ENCODE measurements at places on chromosomes 1 and 21.

DNA sequence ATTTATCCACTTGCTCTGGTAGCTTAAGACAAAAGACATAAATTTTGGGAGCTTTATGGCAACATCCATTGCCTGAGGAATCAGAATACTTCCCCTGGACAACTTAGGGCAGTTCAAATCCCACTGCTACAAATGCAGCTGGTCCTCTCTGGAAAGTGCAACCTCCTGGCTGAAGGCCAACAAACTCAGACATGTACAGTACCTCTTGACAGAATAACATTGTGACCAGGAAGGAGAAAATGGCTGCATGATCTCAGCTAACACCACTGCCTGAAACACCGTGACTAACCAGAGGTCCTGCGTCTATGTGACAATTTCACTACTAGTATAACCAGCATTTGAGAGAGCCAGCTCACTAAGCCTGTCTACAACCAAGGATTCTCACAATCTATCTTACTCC, 218.9 kb downstream of the CRB1 start:
- DNase-seq, result no peak

- no peak for DNase-seq
These were observed 1.2 kb upstream of the IL6R start for GRCh38 chr1:154403983-154404382.

GRCh38 chr1:234667600-234668576, 57.9 kb upstream of the IRF2BP2 start:
- no peak for DNase-seq

- no peak for DNase-seq
These were observed 22.7 kb upstream of the AADACL3 start for GRCh38 chr1:12692967-12693782.

DNA sequence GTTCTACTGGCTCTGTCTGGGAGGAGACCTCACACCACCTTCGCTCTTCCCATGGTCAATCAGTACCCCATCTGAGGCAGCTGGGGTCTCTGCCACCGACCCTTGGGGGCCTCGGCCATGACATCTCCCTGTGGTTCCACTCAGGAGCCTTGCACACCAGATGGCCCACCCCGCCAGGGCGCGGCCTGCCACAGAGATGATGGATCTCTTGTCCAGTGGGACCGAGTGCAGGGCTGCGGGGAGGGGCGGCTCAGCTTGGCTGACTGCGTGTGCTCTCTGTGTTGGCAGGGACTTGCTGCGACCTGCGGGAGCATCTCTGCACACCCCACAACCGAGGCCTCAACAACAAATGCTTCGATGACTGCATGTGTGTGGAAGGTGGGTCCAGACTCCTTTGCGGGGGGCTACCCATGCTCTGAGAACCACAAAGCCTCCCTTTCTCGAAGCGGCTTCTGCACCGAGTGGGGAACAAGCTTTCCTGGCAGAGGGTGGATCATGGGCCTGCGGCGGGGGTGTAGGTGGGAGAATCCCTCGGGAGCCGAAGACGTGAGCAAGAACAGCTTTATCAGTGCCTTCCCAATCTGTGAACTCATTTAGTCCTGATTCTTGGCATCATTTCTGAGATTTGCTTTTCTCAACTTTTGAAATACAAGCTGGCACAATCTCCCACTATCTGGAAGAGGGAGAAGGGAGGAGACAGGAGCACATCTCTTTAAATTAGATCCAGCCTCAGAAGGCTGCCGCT, 20.9 kb upstream of the AGTRAP start:
- no peak for DNase-seq

- DNase-seq, result no peak
These were observed 1.5 kb downstream of the TMEM63A start for GRCh38 chr1:225880636-225881035.

- no peak for DNase-seq
These were observed 45.3 kb upstream of the GPR157 start for GRCh38 chr1:9174243-9174642.

DNA sequence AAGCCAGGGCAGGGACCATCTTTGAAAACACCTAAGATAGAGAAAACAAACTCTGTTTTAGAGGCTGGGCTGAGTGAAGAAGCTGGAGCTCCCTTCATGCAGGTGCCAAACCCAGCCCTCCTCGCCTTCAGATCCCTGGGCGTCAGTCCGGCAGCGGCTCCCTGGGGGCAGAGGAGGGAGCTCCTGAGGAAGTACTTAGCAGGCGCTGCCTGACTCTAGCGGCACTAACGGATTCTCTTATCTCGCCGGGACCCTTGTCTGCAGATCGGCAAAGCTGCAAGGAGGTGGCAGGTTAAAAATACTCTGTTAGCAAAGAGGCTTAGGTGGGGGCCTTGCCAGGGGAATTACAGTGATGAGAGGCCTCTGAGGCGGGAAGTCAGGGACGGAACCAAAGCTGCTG, 79.6 kb downstream of the PLXNA2 start:
- DNase-seq, result no peak

- no peak for DNase-seq
These were observed 8.3 kb upstream of the KCNAB2 start for GRCh38 chr1:6037338-6037762.

DNA sequence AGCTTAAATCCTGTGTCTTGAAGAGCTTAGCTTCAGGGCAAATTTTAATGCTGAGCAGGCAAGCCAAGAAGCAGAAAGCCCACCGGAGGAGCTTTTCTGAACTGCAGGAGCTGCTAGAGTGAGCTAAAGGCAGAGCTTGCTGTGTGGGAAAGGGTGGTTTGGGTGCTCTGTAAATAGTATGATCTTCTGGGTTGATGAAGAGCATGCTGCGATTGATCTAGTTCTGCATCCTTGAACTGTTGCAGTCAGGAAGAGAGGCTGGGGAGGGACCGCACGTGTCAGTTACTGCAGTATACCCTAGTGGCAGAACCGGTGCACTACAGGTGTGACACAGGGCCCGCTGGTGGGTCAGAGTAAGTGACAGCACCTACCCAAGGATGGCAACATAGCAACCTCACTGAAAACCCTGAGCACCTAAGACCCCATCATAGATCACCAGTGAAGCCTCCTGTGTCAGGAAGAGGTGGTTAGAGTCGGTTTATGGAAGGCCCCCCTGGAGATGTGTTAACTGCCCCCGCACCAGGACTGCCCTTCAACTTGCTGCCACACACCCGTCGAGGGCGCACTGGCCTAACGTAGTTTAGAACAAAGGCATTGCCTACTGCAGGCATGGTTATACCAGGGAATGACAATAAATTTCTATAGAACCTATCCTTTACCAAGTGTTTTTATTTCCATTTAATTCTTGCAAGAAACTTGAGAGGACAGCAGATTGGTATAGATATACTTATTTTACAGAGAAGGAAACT, 146.0 kb upstream of the KIAA0040 start:
- DNase-seq, result peak; percentile 92

- DNase-seq, result no peak
These were observed 17.3 kb downstream of the GLRX2 start for GRCh38 chr1:193087893-193088292.

GRCh38 chr1:11595285-11595684, 58.9 kb downstream of the FBXO2 start:
- DNase-seq, result no peak

DNA sequence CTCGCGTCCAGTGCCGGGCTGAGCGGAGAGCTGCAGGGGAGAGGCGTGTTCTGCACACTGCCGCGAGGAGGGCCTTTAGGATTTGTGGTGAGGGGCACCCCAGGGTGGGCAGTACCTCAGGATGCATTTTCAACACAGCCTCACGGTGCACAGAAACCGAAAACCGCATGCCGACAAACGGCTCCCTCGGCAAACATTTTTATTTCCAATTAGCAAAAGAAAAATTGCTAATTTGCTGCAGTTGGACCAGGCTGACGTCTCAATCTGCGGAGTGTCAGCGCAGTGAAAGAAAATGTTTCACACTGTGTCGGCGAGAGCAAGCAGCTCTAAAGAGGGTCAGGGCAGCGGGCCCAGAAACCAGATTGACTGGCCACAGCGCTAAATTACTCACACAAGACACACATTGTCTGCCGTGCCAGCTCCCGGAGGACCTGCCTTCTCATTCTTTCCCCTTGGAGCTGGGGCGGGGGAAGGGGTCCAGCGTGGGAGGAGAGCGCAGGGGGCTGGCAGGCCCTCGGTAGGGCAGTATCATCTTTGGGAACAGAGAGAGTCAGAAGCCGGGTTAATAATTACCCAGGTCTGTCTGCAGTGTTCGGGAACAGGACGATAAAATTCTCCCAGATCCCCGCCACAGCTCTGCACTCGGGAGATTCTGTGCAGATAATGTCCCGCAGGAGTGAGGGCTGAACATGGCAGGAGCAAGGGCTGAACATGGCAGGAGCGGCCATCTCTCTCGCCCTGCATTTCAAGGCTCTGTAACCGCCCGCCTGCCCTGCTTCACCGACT, 150.2 kb downstream of the PRDM16 start:
- DNase-seq, result no peak

- no peak for DNase-seq
These were observed 25.3 kb downstream of the PADI2 start for GRCh38 chr1:17093822-17094393.

- no peak for DNase-seq
These were observed 436 bp downstream of the CHI3L1 start for GRCh38 chr1:203186091-203186445.

DNA sequence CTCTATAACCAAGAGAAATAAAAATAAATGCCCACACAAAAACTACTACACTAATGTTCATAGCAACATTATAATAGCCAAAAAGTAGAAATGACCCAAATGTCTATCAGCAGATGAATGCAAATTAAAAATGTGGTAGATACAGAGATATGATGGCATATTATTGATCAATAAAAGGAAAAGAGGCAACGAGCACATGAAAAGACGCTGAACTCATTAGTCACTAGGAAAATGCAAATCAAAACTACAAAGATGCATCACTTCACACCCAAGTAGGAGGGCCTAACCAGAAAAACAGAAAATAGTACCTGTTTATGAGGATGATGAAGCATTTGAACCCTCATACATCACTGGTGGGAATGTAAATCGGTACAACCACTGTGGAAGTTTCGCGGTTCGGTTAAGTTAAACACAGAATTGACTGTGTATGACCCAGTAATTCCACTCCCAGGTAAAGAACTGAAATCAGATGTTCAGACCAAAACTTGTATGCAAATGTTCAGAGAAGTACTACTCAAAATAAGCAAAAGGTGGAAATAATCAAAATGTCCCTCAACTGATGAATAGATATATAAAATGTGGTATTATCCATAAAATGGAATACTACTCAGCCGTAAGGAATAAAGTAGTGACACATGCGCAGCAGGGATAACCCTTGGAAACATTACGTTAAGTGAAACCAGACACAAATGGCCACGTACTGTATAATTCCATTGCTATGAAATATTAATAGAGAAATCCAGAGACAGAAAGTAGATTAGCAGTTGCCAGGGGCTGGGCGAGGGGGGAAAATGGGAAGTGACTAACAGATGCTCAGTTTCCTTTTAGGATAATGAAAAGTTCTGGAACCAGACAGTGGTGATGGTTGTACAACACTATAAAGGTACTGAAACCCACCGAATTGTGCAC, 3.1 kb downstream of the USP48 start:
- no peak for DNase-seq

GRCh38 chr1:21124846-21125245, 51.9 kb downstream of the EIF4G3 start:
- DNase-seq, result no peak

DNA sequence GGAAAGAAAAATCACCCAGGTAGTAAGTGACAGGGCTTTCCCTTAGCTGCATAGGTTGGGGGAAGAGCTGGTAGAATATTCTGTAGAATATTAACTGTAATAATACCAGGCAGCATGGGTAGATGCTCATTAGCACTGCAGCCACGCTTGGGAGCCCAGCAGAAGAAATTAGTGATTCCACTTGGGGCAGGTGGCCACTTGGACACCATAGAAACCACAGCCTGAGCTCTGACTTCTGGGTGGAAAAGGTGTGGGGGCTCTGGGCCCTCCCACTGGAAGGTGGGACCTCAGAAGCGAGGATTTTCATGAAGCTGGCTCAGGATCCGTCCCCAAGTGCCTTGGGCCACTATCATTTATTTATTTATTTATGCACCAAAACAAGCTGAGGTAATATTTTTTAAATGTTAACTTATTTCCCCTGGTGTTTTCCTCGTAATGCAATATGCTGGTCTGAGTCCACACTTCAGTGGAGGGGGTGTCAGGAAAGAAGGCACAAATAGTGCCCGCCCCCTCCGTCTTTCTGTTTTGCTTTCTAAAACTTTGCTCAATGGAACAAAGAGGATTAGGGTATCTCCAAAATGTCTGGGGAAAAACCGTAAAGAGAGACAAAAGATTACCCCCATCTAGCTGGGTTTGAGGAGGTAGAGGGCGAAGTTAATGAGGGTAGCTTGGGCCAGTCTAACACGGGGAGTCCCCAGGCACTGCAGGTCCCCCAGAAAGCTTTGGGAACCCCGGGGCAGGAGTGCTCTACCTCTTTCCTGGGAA, 75.2 kb upstream of the GADD45A start:
- DNase-seq, result no peak

- DNase-seq, result no peak
These were observed 2.5 kb upstream of the TFAP2E start for GRCh38 chr1:35570589-35571137.

GRCh38 chr1:181557313-181557712, 74.0 kb downstream of the CACNA1E start:
- DNase-seq, result no peak

- DNase-seq, result no peak
These were observed 1.4 kb downstream of the TOMM20 start for GRCh38 chr1:235127203-235127602.

DNA sequence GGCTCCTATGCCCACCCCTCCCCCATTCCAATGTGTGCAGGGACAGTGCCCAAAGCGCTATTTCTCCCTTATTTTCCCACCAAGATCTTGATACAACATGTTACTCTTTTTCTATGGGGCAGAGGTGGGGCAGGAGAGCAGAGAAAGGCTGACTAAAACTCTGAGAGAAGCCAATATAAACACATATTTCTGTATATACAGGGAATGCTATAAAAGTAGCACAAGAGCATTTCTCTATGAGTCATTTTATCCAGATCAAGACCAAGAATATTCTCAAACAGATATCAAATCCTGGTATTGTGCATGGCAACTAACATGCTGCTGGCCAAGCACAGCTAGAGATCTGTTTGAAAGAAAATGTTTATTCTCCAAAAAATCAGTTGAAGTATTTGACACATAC, 7.3 kb downstream of the WDR26 start:
- no peak for DNase-seq
